ENCODE measurements at places on chromosomes 11 and 22. TPM values are rescaled to one million over a fixed set of nuclear protein-coding genes. Genes with fewer than 3 reads are reported as not detected.

- no peaks in the 10 kb centered on the region for H3K36me3 ChIP-seq
- no peak overlapping the region for H3K27ac ChIP-seq
- DNase-seq, result peak; percentile 63
- peaks cover 68% of the 10 kb centered on the region for H3K4me1 ChIP-seq
- H3K4me3 ChIP-seq, result no peak overlapping the region
These were observed 56.6 kb upstream of the PRDM11 start for GRCh38 chr11:45089676-45090499.

GDPD4 gene
- total RNA-seq, result not detected

- no peak overlapping the region for H3K27ac ChIP-seq
- H3K27me3 ChIP-seq, result no peaks in the 10 kb centered on the region
- no peak overlapping the region for H3K4me3 ChIP-seq
- DNase-seq, result no peak
- H3K4me1 ChIP-seq, result no peaks in the 10 kb centered on the region
- H3K36me3 ChIP-seq, result no peaks in the 10 kb centered on the region
These were observed 91.9 kb upstream of the MS4A8 start for GRCh38 chr11:60607483-60607882.

GSC2 gene
- not detected for total RNA-seq

MUC15 gene
- not detected for total RNA-seq

DNA sequence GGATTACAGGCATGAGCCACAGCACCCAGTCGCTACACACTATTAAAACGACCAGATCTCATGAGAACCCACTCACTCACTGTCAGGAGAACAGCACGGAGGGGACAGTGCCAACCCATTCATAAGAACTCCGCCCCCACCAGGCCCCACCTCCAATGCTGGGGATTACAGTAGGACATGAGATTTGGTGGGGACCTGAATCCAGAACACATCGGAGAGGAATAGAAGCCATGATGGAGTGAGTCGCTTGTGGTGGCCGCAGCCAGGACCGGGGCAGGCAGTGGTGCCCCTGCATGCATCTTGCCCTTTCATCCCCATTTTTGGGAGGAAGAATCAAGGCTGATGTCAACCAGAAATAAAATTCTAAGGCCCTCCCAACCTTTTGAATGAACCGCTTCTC, 8.7 kb downstream of the NADSYN1 start:
- no peak overlapping the region for H3K4me3 ChIP-seq
- no peaks in the 10 kb centered on the region for H3K36me3 ChIP-seq
- DNase-seq, result no peak
- no peaks in the 10 kb centered on the region for H3K4me1 ChIP-seq
- no peak overlapping the region for H3K27ac ChIP-seq
